ENCODE measurements at places on chromosomes 6 and 20.

DNA sequence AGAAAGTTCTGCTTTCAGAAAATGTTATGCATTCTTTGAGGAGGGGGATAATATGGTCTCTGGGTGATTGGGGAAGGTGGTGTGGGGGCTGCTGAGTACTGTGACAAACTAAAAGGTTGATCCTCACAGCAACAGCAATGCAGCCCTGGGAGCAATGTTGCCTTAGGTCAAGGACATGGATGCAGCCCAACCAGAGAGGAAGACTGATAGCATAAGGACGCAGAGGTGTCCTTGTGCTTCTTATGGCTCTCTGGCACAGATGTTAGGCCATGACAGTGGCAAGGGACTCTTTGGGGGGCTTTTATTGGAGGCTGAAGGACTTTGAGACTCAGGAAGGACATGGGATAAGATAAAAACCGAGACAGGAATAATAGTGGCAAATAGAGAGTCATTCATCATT is 186.2 kb upstream of the PHACTR1 start:
- DNase-seq, result no peak

DNA sequence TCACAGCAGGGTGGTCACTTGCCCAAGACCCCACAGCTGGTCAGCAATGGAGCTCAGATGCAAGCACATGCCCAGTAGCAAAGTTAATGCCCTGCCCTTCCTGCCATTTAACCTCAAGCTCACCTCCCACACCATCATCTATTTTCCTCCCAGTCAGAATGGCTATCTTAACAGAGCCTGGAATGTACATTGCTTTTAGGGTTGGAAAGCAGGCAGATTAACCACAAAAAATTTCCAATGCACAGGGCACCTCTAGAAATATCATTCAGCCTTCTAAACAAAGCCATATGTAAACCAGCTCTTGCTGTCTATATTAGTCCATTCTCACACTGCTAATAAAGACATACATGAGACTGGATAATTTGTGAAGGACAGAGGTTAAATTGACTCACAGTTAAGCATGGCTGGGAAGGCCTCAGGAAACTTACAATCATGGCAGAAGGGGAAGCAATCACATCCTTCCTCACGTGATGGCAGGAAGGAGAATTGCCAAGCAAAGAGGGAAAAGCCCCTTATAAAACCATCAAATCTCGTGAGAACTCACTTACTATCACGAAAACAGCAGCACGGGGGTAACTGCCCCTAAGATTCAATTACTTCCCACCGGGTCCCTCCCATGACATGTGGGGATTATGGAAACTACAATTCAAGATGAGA is 106.9 kb downstream of the FYN start:
- no peak for DNase-seq

- peak; percentile 43 for DNase-seq
These were observed 150.8 kb downstream of the PRL start for GRCh38 chr6:22145823-22146677.

DNA sequence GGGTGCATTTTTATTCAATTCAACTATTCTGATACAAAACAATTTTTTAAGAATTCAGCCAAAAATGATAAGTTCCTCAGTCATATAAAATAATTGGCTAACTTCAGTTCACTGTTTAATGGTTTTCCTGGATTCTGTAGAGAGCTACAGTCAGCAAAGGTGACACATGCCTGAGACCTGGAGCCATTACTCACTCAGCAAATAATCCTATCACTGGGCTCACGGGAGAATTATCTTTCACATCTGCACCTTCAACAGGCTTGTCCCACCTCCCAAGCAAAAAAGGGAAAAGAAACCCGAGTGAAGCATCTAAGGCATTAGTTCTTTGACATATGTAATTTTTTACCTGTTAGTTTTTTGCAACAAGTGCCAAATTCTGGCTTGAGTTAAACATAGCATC is 34.9 kb upstream of the FOXA2 start:
- no peak for DNase-seq

DNA sequence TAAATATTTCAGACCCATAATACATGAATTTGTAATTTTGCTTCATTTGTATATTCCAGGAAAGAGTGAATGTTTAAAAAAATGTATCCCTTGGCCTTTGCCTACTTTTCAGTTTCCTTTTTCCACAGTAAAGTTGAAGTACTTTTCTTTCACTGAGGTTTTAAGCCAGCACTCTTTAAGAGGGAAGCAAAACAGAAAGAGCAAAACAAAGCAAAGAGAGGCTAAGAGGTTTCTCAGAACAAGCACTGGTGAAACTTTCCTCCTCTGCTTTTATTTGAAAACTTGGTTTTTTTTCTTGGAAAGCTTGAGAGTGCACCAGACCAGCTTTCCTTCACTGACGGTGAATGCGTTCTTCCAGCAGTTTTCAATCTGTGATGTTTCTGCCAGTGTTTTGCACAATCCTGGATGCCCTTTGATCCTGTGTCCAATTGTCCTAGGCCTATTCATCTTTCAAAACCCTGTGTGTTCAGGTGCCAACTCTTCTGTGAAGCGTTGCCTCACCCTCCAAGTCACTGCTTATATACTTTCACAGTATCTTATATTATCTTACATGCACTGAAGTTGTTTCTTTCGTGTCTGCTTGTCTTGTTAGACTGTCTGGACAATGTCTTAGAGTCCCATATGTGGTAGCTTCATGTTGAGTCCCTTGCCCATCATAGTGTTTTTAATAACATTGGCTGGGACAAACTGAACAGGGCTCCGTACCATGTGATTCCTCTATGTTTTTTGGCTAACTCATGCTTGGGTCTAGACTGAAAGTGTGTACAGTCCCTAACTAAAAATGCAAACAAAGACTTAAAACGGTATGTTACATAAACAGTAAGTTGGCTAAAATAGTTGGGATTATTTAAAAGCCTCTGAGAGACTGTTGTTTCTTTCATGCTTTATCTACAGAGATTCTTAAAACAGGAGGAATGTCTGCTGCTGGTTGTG is 1.9 kb downstream of the RNF217 start:
- no peak for DNase-seq

DNA sequence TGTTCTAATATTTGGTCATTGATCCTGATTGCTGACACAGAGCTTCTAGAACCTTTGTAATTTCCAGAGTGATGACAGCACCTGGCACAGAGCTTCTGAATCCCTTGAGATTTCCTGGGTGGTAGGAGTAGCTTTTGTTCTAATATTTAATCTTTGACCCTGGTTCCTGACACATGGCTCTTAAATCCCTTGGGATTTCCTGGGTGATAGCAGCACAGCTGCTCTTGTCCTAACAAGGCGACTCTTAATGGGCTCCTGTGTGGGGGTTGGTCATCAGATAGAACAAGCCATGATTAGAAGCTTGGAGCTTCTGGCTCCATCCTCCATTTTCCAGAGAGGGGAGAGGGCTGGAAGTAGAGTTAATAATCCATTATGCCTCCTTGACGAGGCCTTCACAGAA is 18.4 kb downstream of the GMPR start:
- no peak for DNase-seq

- DNase-seq, result peak; percentile 93
These were observed 10.9 kb downstream of the JAG1 start for GRCh38 chr20:10662661-10663458.

DNA sequence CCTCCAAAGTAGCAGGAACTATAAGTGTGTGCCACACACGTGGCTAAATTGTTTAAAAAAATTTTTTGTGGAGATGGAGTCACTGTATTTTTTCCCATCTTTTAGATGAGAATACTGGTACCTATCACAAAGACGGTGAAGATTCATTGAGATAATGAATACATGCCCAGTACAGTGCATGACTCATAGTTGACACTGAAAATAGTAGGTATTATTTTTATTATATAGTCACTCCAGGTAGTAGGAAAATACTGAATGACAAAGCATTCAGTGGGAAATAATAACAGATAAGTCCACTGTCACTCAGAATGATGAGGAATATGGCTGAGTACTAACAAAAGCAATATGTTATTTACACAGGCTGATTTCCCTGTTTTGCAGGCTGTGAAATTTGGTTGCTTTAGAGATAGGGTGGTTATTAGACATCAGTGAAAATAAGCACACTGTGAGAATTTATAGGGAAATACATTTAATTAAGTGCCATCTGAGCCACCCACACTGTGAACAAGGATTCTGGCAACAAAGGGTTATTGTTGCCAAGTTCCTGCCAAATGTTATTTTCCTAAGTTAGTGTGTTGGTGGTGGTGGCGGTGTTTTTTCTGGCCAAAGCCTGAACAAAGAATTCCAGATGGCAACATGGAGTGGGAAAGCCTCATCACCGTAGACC is 129.8 kb upstream of the FOXQ1 start:
- no peak for DNase-seq

- no peak for DNase-seq
These were observed at the start of gene PI3 for GRCh38 chr20:45174434-45175364. PI3 (plus strand) TSS chr20:45174902; CDS start chr20:45174923, 21 bp downstream.

- no peak for DNase-seq
These were observed 67.1 kb upstream of the ZNFX1 start for GRCh38 chr20:49344975-49345374.

- peak; percentile 54 for DNase-seq
These were observed 90.9 kb upstream of the INSM1 start for GRCh38 chr20:20276811-20277530.

DNA sequence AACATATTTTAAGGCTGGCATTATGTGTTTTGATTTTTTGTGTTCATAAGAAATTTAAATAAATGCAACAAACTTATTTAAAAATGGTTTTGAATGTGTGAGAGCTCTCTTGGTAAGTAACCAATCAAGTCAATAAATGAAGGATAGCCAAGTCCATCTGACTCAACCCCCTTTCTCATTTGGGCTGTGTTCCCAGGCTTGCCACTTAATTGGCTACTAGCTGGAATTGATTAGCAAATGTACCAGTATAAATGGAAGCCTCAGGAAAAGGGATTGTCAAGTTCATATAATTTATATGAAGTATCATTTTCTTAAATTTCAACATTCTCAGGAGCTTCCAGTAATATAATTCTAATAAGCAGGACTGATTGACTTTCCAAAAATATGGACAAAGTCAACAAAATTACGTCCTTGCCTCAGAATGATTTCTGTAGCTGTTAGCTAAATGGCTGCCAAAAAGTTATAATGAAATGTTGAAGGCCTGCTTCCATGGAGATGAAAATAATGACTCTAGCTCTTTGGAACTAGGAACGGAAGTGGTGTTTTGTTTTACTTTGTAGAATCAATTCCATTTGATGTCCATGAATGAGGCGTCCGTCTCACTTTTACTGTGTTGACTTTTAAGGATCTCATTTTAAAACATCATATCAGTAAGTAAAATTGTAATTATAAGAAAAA is 614.9 kb downstream of the CDH26 start:
- no peak for DNase-seq

GRCh38 chr6:128630213-128630612 is 109.8 kb upstream of the PTPRK start:
- DNase-seq, result no peak

- DNase-seq, result peak; percentile 85
These were observed 8.5 kb downstream of the QRSL1 start for GRCh38 chr6:106637717-106638341.

GRCh38 chr20:32582659-32583580 is 2.2 kb downstream of the NOL4L start:
- peak; percentile 25 for DNase-seq

GRCh38 chr6:25866011-25866410 is 8.0 kb downstream of the SLC17A3 start:
- peak; percentile 2 for DNase-seq

- DNase-seq, result peak; percentile 65
These were observed 24.7 kb downstream of the TBC1D7 start for GRCh38 chr6:13303668-13304017.

GRCh38 chr6:83708970-83709747 is at the start of gene SNAP91:
SNAP91 (minus strand) TSS chr6:83709101; CDS start chr6:83707927, 1,174 bp downstream.
- DNase-seq, result no peak

DNA sequence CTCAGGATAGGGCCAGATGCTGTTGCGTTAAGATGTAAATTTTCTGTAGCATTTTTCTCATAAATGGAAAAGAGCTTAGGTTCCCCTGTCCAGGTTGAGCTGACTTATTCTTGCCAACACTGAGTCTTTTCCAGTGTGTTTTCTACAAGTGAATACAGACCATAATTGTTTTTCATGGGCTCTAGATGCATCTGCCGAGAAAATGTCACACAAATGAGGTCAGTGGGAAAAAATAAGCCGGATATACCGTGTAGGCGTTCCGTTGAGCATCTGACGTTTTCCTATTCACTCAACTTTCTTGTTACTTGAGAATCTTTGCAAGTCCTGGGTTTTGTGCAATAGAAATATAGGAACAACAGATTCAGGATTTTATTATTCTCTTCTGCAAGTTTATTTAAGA is 582.9 kb upstream of the CDH4 start:
- DNase-seq, result no peak

- peak; percentile 9 for DNase-seq
These were observed 242.4 kb downstream of the ALDH8A1 start for GRCh38 chr6:134707342-134708031.

DNA sequence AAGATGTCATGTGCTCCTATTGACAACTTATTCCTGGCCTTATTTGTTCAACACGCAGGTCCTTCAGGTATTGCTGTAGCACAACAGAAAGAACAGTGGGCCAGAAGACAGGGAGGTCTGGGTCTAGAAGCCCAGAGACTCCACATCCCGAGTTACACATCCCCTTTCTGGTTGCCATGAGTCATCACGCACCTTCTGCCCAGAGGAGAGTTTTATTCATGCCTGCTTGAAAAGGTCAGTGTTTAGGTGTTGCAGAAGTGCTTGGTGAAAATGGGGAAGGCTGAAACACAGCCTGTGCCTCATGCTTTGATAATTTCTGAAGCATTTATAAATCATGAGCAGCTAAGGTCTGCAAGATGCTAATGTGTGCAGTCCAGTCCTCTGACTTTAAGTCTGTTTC is 256.4 kb downstream of the GMPR start:
- peak; percentile 50 for DNase-seq

DNA sequence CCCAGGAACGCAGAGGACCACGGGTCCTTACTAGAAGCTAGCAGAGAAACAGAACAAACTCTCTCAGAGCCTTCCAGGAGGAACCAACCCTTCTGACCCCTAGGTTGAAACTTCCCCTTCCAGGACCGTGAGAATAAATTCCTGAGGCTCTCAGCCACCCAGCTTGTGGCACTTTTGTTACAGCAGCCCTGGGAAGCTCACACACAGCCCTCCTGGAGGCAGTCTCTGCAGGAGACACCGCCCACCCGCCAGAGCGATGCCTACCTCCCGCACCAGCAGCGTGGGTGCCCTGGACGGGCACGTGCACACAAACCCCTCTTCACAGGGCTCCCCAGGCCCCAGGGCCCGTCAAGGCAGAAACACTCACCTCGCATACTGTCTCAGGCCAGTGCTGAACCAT is 4.2 kb downstream of the RNASET2 start:
- peak; percentile 64 for DNase-seq

DNA sequence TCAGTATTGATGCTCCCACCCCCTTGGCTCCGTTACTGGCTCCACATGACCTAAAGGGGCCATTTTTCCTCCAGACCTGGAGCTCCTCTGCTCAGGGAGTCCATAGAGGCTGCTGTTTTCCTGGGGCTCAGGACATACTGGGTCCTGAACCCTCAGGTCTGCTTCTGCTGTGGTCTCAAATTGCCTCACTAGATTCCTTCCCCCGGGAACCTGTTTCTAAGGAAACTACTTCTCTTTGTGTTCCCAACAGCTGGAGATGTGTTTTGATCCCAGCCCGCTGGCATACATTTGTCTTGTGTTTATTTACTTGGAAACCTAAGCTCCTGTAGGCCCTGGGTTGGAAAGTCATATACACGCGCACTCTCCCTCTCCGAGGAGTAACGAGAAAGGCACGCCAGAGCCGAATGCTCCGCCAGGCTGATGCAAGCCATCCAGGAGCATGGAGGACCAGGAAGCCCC is 222.8 kb downstream of the UST start:
- no peak for DNase-seq
